NCI-H1417 treated with DMSO at 0.1 percent for 48 hours (cell line): ENCODE measurements at places on chromosomes 7 and 10.
A peak's percentile ranks its signal among the peaks of the same experiment; 100 is the strongest.

GRCh38 chr7:134891696-134892678, 94.3 kb upstream of the AGBL3 start:
- no peak for DNase-seq

- no peak for DNase-seq
These were observed 403.8 kb upstream of the MGMT start for GRCh38 chr10:129063212-129063611.

GRCh38 chr7:74043523-74043951, 15.6 kb downstream of the ELN start:
- DNase-seq = peak; percentile 73

DNA sequence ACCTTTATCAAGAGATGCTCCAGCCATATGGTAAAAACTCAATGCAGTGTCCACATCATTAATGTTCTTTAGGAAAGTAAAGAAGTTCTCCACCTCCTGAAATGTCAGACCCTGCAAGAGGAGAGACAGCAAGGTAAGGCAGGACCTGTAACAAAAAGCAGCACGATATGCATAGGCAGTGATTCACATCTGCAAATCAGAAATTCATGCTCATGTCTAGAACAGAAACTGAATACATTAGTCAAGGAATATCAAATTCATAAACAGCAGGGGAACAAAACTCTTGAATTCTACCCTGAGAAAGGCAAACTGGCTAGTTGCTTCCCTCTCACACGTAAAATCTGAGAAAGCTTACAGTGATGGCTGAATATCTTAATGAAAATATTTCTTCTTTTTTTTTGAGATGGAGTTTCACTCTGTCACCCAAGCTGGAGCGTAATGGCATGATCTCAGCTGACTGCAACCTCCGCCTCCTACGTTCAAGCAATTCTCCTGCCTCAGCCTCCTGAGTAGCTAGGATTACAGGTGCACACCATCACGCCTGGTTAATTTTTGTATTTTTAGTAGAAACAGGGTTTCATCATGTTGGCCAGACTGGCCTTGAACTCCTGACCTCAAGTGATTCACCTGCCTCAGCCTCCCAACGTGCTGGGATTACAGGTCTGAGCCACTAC, 53.3 kb upstream of the DNAJB12 start:
- DNase-seq = no peak

GRCh38 chr10:126527645-126528314, 139.5 kb upstream of the ADAM12 start:
- DNase-seq = no peak

GRCh38 chr7:48259463-48260280, 88.4 kb downstream of the ABCA13 start:
- DNase-seq = no peak

DNA sequence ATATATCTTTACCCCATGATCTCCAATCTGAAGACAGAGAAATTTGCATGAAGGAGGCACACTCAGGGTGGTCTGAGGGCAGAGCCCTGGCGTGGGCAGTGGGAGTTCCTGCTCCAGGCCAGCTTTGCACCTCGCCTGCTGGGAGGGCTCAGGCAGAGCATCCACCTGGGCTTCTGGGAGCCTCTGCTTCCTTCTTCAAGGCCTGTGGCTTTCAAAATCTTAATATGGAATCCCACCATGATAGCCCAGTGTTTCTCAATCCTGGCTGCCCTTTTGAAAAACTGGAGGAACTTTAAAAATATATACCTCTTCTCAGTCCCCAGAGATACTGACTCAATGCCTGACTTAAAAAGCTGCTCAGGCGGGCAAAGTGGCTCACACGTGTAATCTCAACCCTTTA, 36.7 kb upstream of the PSAP start:
- DNase-seq = no peak
